Articular chondrocyte of knee joint (primary cell): ENCODE measurements at places on chromosomes 12 and 14. TPM values are rescaled to one million over a fixed set of nuclear protein-coding genes. Genes with fewer than 3 reads are reported as not detected.

Gene EVL
- 15.1 and 18.7 TPM in 2 replicates for total RNA-seq

Gene PTCSC3
- not detected in 2 replicates for total RNA-seq

Gene KLHL33
- total RNA-seq, result 0.13 and 0.22 TPM in 2 replicates

Gene DHRS2
- 0.13 and 0.22 TPM in 2 replicates for total RNA-seq

Gene TSHR
- total RNA-seq, result under 0.01 and 0.13 TPM in 2 replicates

Gene RHOJ
- total RNA-seq, result 4.3 TPM in 2 replicates

Gene TEX52
- total RNA-seq, result not detected in 2 replicates
